ENCODE measurements at places on chromosomes 3 and 15. TPM values are rescaled to one million over a fixed set of nuclear protein-coding genes. Genes with fewer than 3 reads are reported as not detected.

GRCh38 chr15:41971895-41972252 lies 483 bp downstream of the EHD4 start:
- H3K36me3 ChIP-seq: no peaks in the 10 kb centered on the region
- H3K27me3 ChIP-seq: no peaks in the 10 kb centered on the region
- no peak for DNase-seq
- H3K27ac ChIP-seq: peak overlapping the region; percentile 96
- H3K4me3 ChIP-seq: peak overlapping the region; percentile 74

CD96 gene
- 6.2 TPM for total RNA-seq

GRCh38 chr3:188404124-188404523 lies 250.2 kb downstream of the LPP start:
- no peak overlapping the region for H3K27ac ChIP-seq
- H3K4me1 ChIP-seq: no peaks in the 10 kb centered on the region
- DNase-seq: no peak
- H3K4me3 ChIP-seq: no peak overlapping the region

DNA sequence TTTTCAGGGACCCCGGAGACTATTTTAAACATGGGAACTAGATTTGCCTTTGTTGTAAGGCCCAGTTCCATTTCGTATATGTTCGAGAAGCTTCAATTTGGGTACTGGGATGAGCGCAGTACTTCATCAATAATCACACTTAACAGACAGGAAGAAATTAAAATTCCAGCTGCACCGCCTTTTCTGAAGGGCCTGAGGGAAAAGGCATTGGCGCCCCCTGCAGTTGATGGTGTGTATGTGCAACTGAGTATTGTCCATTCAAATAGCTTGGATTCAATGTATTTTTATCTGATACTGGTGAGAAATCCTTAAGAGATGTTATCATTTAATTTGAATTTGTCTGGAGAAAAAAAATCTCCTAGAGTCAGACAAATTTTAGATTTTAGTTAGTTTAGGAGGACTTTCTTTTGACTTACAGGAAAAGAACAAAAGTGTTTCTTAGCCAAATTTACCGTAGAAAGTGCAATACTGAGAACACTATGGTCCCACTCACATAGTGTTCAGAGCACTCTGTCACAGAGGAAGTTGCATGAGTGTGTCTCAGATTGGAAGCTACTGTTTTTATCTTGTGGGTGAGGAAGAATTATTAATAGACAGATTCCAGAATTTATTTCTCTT lies 5.4 kb upstream of the ALDH1A2 start:
- no peaks in the 10 kb centered on the region for H3K4me1 ChIP-seq
- no peak for DNase-seq

GRCh38 chr15:58159827-58160386 lies 21.7 kb downstream of the AQP9 start:
- H3K36me3 ChIP-seq: no peaks in the 10 kb centered on the region
- H3K4me3 ChIP-seq: no peak overlapping the region
- H3K4me1 ChIP-seq: no peaks in the 10 kb centered on the region
- H3K27ac ChIP-seq: no peak overlapping the region

GRCh38 chr3:10707400-10708215 lies 108.4 kb upstream of the SLC6A11 start:
- H3K27me3 ChIP-seq: no peaks in the 10 kb centered on the region
- peak overlapping the region; percentile 36 for H3K4me3 ChIP-seq
- H3K4me1 ChIP-seq: peaks cover 6% of the 10 kb centered on the region
- no peak for DNase-seq
- H3K36me3 ChIP-seq: no peaks in the 10 kb centered on the region
- no peak overlapping the region for H3K27ac ChIP-seq

PRR20G gene
- not detected for total RNA-seq

- H3K27me3 ChIP-seq: peaks cover 6% of the 10 kb centered on the region
- H3K4me1 ChIP-seq: no peaks in the 10 kb centered on the region
- no peak overlapping the region for H3K4me3 ChIP-seq
These were observed 136.9 kb upstream of the TOPAZ1 start for GRCh38 chr3:44104668-44105321.

GRCh38 chr15:64931381-64931780 lies 19.7 kb downstream of the ANKDD1A start:
- no peaks in the 10 kb centered on the region for H3K27me3 ChIP-seq
- H3K4me3 ChIP-seq: no peak overlapping the region

CCR9 gene
- not detected for total RNA-seq

KLHL6 gene
- 2.7 TPM for total RNA-seq

GRCh38 chr3:152713989-152714388 lies 120.9 kb upstream of the P2RY1 start:
- H3K27me3 ChIP-seq: no peaks in the 10 kb centered on the region
- H3K4me1 ChIP-seq: no peaks in the 10 kb centered on the region
- H3K4me3 ChIP-seq: no peak overlapping the region
- H3K36me3 ChIP-seq: no peaks in the 10 kb centered on the region

DNA sequence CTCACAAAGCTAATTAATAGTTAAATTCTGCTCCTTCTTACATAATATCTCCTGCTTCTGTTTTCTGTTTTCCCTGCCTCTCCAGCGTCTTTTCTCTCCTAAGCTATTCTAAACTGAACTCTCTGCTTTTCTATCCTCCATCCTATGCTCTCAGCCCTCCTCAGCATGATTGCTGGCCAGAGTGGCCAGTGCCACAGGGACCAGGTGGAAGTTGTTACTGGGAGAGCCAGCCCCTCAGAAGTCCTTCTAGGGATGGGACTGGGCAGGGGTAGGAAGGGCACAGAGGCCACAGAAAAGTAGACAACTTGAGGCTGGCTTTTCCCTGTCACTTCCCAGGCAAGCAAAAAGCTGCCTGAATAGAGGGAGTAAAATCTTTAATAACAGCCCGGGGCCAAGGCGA lies 76.8 kb downstream of the LARS2 start:
- H3K36me3 ChIP-seq: peaks cover 4% of the 10 kb centered on the region
- DNase-seq: no peak
- no peaks in the 10 kb centered on the region for H3K27me3 ChIP-seq
- H3K4me3 ChIP-seq: no peak overlapping the region
- H3K4me1 ChIP-seq: no peaks in the 10 kb centered on the region
- no peak overlapping the region for H3K27ac ChIP-seq

GRCh38 chr3:56838448-56838847 lies 36.7 kb upstream of the ARHGEF3 start:
- no peaks in the 10 kb centered on the region for H3K27me3 ChIP-seq
- H3K27ac ChIP-seq: no peak overlapping the region
- no peak overlapping the region for H3K4me3 ChIP-seq
- H3K4me1 ChIP-seq: no peaks in the 10 kb centered on the region
- H3K36me3 ChIP-seq: no peaks in the 10 kb centered on the region

GRCh38 chr15:77415450-77416147 lies 4.3 kb downstream of the PEAK1 start:
- H3K27ac ChIP-seq: no peak overlapping the region
- no peaks in the 10 kb centered on the region for H3K27me3 ChIP-seq
- no peak overlapping the region for H3K4me3 ChIP-seq
- H3K36me3 ChIP-seq: no peaks in the 10 kb centered on the region
- no peak for DNase-seq

DNA sequence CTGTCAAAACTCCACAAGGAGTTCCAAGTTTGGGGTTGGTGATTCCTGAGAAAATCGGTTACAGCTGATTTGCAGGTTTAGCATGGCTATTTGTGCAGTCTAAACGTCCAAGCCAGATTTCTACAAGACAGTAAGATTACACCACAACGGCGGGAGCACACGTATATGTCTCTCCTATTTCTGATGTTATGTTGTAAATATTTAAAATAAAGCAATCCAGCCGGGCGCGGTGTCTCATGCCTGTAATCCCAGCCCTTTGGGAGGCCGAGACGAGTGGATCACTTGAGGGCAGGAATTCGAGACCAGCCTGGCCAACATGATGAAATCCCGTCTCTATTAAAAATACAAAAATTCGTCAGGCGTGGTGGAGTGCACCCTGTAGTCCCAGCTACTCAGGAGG lies 106.8 kb upstream of the IGF1R start:
- H3K4me3 ChIP-seq: no peak overlapping the region
- no peaks in the 10 kb centered on the region for H3K36me3 ChIP-seq
- DNase-seq: no peak

DNA sequence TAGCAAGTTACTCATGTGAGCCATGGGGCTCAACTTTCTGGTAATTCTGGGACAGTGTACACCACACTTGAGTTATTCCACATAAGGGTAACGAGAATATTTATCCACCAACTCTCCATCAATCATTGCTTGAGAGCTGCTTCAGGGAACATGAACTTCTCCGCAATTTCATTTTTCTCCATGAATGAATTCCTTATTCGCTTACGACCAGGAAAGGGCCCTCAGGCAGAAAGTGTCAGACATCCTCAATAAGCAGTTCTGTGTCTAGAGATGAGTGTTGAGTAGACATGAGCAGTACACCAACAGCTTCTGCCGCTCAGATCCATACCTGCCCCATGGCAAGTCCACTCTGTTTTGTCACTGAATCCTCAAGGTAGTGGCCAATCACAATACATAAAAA lies 24.8 kb upstream of the IQCF2 start:
- H3K4me3 ChIP-seq: no peak overlapping the region
- no peak for DNase-seq
- no peaks in the 10 kb centered on the region for H3K27me3 ChIP-seq
- no peaks in the 10 kb centered on the region for H3K36me3 ChIP-seq

LRRC2 gene
- 13.8 TPM for total RNA-seq

DAZL gene
- not detected for total RNA-seq

MINAR1 gene
- total RNA-seq: 0.16 TPM

- no peaks in the 10 kb centered on the region for H3K4me1 ChIP-seq
- no peak for DNase-seq
- no peaks in the 10 kb centered on the region for H3K27me3 ChIP-seq
- no peaks in the 10 kb centered on the region for H3K36me3 ChIP-seq
These were observed 111.4 kb upstream of the PLAAT1 start for GRCh38 chr3:193129607-193130006.
